ENCODE measurements at places on chromosomes 1 and 21.

DNA sequence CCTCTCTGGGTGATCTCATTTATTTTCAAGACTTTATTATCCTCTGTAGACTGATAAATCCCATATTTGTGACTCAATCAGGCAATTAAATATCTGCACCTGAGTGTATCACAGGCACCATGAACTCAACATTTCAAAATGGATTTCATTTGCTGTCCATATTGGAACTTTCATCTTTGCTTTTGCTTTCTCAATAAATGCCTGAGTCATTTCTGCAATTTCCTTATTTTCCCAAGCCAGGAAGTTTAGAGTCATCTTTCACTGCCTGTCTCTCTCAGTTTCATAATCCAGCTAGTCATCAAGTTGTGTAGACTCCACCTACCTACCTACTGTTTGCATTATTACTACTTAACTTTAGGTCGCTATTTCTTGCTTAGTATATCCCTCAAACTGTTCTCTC is 540.9 kb downstream of the LMO4 start:
- DNase-seq: peak; percentile 14

- no peak for DNase-seq
Measured at GRCh38 chr1:110524311-110525248, 5.6 kb upstream of the KCNA10 start.

- DNase-seq: no peak
Measured at GRCh38 chr1:203935321-203935720, 73.9 kb downstream of the SNRPE start.

- no peak for DNase-seq
Measured at GRCh38 chr21:31538816-31539215, 120.7 kb upstream of the SOD1 start.

DNA sequence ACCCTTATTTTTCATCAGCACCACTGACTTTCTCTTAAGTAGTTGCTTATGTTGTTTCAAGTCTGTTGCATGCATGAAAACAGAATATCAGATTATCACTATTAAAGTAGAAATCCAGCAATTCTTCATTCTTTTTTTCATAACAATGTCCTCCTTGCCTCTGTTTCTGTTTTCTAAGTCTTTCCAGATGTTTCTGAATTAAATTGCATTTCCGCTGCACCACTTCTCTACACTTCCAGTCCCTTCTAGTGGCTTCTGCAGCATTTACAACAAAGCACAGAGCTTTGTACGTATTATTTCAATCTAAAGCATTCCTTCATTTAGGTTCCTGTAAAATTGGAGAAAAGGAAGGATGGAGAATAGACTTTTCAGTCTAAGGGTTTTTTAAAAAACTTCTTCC is 42.4 kb downstream of the PATJ start:
- DNase-seq: no peak

- DNase-seq: no peak
Measured at GRCh38 chr1:239354231-239354630, 32.1 kb upstream of the CHRM3 start.

DNA sequence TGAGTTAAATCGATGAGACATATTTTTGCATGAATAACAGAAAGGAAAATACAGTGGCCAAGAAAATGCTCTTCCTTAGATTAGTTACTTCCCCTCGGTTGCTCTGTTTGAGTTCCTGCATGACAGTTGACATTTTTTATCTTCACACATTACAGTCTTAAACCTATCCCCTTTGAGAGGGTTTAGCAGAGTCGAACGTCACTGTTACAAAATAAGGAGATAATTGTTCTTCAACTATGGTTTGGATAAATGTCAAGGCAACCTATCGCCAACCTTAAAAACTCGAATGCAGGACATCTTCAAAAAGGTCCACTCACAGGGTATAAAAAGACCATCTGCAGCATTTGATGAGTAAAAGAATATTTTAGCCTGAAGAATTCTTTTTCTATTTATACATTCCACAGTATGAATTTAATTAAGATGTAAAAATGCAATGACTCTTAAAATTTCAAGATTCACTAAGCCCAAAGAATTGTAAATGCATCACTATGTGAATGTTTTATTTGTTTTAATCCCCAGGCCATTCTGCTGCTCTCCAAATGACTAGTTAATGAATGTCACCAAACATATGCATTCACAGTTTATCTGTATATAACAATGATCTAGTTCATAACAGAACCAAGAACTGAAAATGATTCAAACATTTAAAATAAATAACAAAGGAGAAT is 68.9 kb upstream of the COL11A1 start:
- DNase-seq: no peak

GRCh38 chr1:101745551-101746270 is 251.0 kb downstream of the OLFM3 start:
- DNase-seq: no peak

DNA sequence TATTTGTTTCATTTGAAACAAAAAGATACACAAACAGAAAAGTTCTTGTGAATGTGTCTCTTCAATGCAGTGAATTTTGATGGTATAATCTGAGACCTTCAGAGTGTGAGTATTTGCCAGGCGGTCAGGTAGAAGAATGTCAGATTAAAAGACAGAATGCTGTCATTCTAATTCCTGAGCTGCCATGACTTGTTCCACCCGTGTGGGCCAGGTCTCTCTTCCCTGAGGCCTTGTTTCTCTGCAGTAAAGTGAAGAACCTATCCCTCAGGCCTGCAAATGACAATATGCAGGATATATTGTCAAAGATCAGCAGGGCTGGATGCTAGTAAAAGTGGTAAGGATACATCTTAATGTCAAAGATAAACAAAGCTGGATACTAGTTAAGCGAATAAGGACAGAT is 111.4 kb downstream of the ZP4 start:
- DNase-seq: no peak

DNA sequence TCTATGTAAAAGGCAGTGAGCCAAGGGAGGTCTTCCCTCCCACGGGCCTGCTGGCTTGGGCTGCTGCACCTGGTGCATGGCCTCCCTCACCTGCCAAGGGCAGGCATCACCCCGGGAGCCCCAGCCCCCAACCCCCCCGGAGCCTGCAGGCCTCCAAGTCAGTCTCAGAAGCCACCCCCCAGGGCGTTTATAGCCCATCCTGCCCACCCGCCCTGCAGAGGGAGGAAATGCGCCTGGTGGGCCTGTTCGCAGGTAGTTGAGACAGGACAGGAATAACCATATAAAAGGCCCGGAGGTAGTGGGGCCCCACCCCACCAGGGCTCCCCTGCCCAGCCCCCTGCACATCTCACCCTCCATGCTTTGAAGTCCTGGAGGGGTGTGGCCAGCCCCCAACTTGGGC is 18.2 kb upstream of the ARF1 start:
- DNase-seq: no peak

GRCh38 chr1:222592171-222592570 is 2.4 kb upstream of the TAF1A start:
- peak; percentile 12 for DNase-seq

DNA sequence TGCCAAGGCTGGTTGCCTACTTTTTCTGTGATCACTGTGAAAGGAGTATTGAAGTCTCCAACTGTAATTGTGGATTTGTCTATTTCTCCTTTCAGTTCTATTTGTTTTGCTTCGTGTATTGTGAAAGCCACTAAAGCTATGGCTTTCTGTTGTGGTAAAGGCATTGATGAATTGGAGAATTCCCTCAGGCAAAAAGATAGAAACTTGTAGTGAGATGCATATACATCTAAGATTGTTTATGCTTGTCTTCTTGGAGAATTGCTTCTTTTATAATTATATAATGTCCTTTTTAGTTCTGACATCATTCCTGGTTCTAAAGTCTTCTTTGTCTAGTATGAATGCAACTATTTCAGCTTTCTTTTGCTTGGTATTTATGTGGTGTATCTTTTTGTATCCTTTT is 36.8 kb downstream of the SWT1 start:
- no peak for DNase-seq

DNA sequence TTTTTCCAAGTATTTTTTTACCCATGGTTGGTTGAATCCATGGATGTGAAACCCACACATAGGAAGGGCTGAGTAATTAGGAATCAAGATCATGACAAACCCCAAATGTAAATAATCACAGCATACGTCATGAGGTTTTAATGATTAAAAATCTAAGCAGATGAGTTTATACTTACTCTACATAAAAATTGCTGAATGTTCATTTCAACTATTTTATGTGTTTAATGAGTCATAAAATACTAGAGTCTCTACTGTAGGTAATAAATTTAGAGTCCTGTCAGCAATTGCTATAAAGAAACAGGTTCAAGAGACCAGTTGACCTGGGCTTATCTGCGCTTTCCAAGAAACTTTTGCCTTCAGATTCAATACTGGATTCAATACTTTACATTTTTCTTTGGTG is 18.2 kb downstream of the CTH start:
- DNase-seq: no peak

- no peak for DNase-seq
Measured at GRCh38 chr21:46475296-46475695, 16.6 kb downstream of the DIP2A start.

- DNase-seq: no peak
Measured at GRCh38 chr21:44734026-44734745, 22.8 kb upstream of the TSPEAR start.

DNA sequence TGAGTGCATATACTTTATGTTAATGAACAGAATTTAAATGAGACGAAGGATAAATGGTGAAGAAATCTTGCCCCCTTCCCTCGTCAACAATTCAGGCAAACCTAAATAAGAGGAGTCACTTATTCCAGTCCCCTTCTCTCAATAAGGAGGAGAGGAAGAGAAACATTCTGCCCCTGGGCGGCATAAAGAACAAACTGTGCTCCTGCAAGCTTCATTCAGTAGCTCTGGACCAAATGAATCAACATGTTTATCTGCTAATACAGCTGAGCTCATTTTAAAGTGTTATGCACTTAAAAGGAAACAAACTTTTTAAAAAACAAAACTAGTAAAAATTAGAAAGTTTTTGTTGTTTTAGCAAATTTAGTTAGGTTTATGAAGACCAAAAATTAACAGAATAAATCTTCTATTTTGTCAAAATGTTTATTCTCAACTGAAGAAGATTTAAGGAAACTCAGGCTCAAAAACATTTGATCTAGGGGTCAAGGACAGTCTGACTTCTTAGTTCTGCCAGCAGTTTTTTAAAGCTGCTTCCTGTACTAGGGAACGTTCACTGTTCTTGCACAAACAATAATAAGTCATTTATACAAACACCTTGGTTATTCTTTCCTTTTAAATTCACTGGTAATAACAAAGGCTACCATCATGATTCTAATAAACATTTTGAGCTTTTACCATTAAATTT is 58.3 kb downstream of the AKT3 start:
- DNase-seq: no peak

GRCh38 chr1:28129150-28129549 is 40.7 kb upstream of the EYA3 start:
- DNase-seq: no peak

DNA sequence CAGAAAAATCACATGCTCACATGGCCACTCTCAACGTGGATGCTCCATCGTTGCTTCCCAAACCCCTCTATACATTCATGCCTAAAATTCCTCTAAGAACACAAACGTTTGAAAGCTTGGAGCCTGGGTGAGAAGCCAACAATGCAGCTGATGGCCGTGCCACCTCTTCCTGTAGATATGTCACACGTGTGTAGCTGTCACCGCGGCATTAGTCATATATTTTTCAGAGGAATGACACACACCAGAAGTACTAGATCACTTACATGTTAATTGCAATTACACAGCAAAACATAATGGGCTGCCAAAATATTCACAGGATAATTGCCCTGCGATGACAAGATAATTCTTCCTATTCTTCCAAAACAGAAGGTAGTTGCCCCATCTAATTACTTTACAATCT is 112.7 kb upstream of the BACE2 start:
- no peak for DNase-seq

DNA sequence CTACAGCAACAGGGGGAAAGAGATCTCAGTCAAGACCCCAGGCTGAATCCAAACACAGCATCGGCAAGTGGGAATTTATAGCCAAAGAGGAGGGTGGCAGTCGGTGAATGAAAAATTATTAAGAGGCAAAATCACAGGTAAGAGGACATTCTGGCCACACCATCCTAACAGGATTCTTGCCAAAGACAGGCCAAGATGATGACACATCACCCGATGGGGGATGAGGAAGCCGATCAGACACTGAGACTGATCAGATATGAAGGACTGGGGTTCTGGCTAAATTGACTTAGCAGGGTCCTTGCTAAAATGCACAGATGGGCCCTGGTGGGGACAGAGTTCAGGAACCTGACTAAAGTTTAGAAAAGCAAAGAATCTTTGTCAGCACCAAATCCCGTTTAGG is 402.2 kb downstream of the SMYD3 start:
- DNase-seq: no peak

GRCh38 chr1:25543425-25544242 is at the start of gene LDLRAP1:
TSS of gene LDLRAP1 (plus strand) at chr1:25543606. CDS start at chr1:25543699, 93 bp downstream.
- no peak for DNase-seq

- DNase-seq: no peak
Measured at GRCh38 chr1:24253571-24253970, 65.6 kb upstream of the GRHL3 start.

- DNase-seq: no peak
Measured at GRCh38 chr1:107047602-107048001, 8.9 kb upstream of the PRMT6 start.

DNA sequence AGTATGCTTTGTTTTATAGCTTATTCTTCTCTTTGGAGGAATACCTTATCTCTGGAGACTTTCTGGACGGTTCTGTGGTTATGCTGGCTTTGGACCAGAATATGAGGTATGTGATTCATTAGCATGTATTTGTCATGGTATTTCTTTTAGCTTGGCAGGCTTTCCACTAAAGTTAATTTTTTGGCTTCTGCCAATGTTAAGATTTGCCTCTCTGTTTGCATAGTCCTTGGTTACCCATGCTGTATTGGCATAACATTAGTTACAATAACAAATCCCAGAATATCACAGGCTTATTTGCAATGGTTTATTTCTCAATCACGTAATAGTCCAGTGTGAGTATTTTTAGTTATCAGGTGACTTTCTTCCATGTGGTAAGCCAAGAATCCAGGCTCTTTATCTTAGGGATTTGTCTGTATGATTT is 9.7 kb downstream of the ZMPSTE24 start:
- peak; percentile 94 for DNase-seq

GRCh38 chr1:62362926-62363325 is 43.7 kb upstream of the KANK4 start:
- no peak for DNase-seq

DNA sequence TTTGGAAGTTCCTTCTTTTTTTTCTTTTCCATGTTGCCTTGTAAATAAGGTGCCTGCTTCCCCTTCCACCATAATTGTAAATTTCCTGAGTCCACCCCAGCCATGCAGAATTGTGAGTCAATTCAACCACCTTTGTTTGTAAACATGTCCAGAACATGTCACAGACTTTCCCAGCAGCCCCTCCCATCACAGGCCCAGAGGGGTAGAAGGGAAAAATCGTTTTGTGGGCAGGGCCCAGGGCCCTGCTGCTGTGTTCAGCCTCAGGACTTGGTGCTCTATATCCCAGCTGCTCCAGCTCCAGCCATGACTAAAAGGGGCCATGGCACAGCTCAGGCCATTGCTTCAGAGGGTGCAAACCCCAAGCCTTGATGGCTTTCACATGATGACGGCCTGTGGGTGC is 384.6 kb upstream of the NCAM2 start:
- DNase-seq: no peak
